ENCODE measurements at places on chromosomes 13 and 19.

GRCh38 chr19:41194157-41194552 is 1.1 kb downstream of the CYP2S1 start:
- no peak for DNase-seq

- DNase-seq: no peak
Measured at GRCh38 chr19:51530616-51531015, 854 bp downstream of the SIGLEC6 start.

- peak; percentile 92 for DNase-seq
Measured at GRCh38 chr13:109576331-109576813, 210.0 kb downstream of the IRS2 start.

DNA sequence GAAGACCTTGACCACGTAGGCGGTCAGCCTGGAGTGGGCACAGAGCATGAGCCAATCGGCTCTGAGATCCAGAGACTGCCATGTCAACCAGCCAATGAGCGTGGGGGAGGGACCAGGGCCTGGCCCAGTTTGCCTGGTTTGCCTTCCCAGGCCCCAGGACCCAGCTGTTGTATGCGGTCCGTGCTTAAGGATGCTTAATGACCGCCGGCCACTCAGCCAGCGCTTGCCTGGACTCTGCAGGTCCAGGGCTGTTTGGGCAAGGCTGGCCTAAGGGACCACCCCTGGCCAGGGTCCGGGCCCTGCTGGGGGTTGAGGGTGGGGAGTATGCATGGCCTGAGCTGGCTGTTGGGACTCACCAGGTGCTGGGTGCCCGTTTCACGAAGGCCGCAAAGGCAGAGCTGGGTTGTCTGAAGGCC is 23.1 kb upstream of the TNFSF14 start:
- DNase-seq: no peak

DNA sequence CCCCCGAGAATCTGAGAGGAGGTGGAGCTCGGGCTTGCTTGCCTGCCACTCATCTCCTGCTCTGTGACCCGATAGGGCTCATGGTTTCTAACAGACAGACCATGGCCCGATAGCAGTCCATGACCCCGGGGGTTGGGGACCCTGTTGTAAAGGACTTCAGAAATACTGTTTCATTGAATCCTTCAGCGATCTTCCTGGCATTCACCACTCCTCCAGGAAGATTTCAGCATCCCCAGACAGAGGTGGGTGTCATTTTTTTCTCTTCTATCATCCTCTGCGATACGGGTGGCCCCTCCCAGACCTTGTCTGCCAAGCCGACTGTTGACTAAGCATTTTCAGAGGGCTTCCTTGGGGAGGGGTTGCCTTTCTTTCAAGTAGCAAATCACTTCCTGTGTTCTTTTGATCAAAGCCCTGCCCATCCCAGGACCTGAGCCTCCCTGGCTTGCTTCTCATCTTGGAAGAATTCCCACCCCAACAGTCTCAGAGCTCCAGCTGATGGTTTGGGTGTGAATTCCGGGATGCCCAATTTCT is 1.7 kb downstream of the MYO1F start:
- no peak for DNase-seq

DNA sequence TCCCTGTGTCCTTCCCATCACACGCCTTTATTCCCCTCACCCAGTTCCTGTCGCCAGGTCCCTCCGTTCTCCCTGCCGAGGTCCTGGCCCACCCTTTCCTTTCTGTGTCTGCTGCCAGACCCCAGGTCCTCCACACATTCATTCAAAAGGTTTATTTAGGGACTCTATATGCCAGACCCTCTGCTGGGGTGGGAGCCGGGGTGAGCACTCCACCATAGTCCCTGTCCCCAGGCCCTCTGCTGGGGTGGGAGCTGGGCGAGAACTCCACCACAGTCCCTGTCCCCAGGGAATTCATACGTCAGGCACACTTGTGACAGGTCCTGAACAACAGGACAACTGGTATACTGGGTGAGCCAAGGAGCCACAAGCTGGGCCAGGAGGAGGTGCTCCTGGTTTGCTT is 34.4 kb upstream of the TUBGCP3 start:
- no peak for DNase-seq

DNA sequence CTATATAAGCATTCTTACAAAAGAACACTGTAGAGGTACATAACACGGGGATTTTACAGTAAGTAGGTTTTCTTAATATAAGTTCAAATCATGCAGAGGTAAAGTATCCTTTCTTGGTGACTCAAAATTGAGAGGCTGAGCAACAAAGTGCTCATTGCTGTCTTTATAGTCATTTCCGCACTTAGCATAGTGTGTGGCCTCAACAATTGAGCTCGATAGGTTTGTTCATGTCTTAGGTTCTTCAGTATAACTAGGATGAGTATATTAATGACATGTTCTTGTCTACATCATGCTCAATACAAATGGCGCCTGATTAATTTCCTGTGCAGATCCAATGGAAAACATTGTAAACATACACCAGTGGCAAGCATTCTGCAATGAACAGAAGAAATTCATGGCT is 1.4 kb downstream of the WDFY2 start:
- DNase-seq: no peak

DNA sequence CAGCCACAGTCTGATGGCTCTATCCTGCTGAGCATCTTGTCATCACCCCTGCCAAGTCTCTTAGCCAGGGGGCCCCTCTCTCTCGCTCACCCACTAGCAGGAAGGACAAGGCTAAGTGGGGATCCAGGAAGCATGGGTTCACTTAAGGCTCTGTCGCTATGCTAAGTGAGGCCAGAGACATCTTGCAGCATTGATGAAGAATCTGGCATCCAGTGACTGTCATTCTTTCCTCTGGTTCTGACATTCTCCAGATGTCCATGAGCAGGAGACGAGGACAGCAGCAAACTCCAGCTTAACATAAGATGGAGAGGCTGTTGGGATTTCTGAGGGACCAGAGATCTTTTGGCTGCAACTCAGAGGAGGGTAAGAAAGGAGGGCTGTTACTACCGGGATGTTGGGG is 230.2 kb downstream of the TSHZ3 start:
- DNase-seq: no peak
